Left ventricle myocardium superior (tissue), 1 donor: ENCODE measurements at places on chromosomes 16 and 17.

GRCh38 chr17:77400445-77400870 lies 259.7 kb downstream of the SEC14L1 start:
- DNase-seq, result peak; percentile 70

DNA sequence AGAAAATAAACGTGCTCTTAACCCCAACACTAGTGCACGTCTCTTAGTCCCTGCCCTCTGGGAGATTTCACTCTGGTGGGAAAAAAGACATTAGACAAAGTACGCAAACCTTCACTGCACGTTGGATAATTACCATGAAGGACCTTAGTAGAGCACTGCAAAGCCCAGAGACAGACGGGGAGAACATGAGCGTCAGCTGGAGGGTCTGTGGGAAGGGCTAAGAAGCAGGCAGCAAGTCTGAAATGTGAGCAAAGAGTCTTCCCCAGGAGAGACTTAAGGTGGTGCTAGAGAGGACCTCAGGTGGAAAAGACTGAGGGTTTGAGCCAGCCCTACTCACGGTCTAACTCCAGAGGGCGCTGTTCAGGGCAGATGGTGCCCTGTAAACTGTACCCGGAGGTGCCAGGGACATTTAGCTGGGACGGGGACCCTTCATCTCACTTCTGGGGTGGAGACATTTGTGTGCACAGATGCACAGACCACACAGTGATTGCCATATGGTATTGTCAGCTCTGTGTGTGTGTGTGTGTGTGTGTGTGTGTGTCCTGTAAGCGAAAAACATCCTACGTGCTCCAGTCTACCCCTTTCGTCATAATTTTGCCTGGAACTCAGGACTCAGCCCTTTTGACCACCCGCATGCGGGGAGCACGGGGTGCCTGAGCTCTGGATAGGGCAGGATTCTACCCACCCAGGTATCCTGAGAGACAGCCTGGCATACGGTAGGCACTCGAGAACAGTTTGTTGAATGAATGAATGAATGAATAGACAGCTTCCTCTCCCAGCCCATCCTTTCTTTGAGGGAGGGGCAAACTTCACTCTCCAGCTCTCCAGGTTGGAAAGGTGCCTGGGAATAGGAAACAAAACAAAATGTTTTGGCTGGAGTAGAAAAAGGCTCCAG lies 10.1 kb upstream of the STAC2 start:
- DNase-seq, result no peak

GRCh38 chr16:51556694-51557340 lies 405.7 kb upstream of the SALL1 start:
- no peak for DNase-seq

GRCh38 chr16:70753694-70754325 lies 47.1 kb downstream of the VAC14 start:
- DNase-seq, result no peak

- DNase-seq, result no peak
These were observed 195.0 kb downstream of the FTO start for GRCh38 chr16:53898993-53899392.

DNA sequence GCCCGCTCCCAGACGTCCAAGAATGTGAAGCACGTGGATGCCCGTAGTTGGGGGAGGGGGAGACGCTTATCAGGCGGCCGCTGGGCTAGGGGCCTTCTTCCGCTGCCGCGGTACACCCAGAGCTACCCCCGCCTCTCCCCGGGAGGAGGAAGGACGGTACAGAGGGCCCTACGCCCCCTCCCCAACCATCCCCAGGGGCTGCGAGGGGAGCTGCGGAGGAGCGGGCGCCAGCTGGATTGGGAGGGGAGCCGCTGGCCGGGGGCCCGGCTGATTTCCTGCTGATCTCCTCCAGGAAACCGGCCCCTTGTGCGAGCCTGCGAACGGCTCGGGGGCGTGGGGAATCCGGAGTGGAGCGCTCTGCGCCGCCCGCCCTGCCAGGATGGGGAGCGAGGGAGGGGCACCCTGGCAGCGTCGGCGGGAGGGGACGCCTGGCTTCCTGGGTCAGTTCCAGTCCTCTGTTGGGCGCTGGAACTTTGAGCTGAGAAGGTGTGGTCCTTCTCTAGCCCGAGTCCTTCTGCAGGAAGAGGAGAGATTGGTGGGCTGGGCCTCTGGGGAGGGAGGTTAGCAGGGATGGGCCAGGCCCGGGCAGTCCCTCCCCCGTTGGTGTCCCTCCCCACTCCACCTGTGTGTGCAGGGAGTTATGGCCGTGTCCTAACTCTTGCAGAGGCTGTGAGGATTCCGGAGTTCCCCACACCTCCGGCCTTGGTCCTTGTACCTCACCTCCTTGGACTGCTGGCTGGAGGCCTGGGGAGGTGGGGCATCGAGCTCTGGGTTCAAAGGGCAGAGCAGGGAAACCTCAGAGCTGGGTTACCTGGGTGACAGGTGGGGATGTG lies 19.2 kb downstream of the GJD3 start:
- peak; percentile 86 for DNase-seq

DNA sequence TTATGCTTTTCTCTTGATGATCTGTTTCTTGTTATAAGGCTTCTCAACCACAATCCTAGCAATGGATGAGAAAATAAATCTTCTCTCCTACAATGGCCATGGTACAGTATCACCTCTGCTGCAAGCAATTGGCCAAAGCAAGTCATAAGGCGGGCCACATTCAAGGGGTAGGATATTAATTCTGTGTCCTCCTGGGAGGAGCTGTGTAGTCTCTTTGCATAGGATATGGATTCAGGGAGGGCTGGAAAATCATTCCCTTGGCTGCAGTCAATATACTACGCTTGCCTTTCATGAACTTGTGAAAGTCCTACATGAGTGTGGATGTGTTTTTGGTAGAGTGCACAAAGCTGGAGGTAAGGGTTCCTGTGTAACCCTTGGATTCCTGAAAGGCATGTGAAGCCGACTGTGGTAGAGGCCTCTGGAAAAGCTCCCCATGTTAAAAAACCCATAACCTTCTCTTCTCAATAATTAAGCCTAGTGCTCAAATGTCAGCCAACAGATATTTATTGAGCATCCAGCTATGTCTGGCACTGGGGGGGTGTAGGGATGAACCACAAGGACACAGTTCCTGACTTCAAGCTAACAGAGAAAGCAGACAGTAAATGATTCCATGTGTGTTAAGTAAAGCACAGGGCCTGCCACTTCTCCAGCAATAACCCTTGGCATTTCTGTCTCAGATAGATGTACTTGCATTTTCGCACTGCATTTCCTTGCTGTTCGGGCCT lies 147.6 kb upstream of the HS3ST3A1 start:
- DNase-seq, result no peak

- peak; percentile 56 for DNase-seq
These were observed 1.6 kb downstream of the ACTG1 start for GRCh38 chr17:81510785-81511553.

DNA sequence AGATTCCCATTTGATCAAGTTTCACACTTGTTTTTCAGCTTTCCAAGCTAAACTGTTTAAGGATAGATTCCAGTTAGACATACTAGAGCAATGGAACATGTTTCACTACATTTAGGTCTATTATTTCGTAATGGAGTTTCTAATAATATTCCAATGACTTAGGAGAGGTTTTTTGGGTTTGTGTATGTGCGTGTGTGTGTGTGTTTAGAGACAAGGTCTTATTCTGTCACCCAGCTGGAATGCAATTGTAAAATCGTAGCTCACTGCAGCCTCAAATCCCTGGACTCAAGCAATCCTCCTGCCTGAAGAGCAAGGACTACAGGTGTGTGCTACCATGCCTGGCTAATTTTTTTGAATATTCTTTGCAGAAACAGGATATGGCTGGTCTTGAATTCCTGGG lies 426.3 kb downstream of the ZFHX3 start:
- DNase-seq, result no peak

DNA sequence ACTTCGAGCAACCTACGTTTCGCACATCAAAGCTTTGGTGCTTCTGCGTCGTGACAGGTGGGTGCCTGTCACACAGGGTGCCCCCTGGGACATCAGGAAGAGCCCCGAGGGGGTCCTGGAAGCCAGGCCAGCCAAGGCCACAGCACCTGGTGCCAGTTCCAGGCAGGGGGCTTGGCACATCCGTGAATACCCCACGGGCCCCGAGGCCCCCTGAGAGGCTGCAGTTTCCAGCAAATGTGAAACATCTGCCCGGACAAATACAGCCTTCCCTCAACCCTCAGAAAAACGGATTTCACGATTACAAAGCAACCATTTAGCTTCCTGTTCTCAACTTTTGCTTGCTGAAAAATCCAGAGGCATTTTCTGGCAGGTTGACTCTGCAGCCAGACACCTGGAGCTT lies 109.3 kb upstream of the METRNL start:
- no peak for DNase-seq
